ENCODE measurements at places on chromosomes 6 and 20.

- DNase-seq = no peak
Observed at GRCh38 chr20:25083773-25084625, 2.1 kb upstream of the VSX1 start.

DNA sequence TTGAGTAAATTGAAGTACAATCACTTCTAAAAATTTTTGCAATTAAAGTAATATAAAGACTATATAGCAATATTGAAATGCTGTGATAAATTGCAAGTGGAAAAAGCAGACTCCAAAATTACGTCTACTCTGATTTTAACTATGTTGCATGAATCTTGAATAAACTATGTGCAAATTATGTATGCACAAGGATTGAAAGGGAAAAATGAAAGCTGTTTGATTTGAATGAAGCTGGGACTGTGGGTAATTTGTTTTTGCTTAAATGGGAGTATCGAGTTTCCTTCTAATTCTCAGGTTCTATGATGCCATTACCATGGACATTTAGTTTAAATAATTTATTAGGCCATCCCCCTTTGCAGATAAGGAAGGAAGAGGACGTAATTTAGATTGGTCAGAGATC lies 198.7 kb upstream of the MYLIP start:
- DNase-seq = no peak

GRCh38 chr6:64050590-64050989 lies 415.0 kb downstream of the PHF3 start:
- DNase-seq = no peak

- peak; percentile 73 for DNase-seq
Observed at GRCh38 chr6:30169658-30170614, 6.6 kb downstream of the TRIM15 start.

Data from SK-N-SH (cell line).